ENCODE measurements at places on chromosomes 1 and 21.

- no peak for DNase-seq
Measured at GRCh38 chr1:51549016-51549619, 30.1 kb upstream of the EPS15 start.

GRCh38 chr21:43034101-43034500 lies 41.5 kb downstream of the CBS start:
- no peak for DNase-seq

- no peak for DNase-seq
Measured at GRCh38 chr1:25912076-25912831, 6.0 kb upstream of the STMN1 start.

- DNase-seq = no peak
Measured at GRCh38 chr1:31238986-31239613, 587 bp downstream of the NKAIN1 start.

- no peak for DNase-seq
Measured at GRCh38 chr1:242847390-242847993, 323.0 kb upstream of the PLD5 start.

DNA sequence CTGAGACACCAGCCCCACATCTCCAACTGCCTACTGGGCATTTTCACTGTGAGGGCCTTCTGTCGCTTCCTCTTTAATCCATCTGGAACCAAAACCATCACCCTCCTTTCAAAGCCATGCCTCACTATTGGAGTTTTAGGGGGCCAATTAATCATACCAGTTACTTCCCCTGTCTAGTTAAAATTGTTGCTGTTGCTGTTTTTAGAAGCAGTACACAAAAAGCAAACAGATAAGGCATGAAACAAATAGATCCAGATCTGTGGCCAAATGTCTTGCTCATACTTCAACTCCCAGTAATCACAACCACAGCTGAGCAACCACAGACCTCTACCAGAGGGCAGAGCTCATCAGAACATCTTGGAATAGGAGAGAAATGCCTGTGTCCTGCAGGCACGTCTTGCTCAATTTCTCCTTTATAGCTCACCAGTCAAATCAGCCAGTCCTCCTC lies 133.8 kb upstream of the C1orf105 start:
- DNase-seq = no peak

DNA sequence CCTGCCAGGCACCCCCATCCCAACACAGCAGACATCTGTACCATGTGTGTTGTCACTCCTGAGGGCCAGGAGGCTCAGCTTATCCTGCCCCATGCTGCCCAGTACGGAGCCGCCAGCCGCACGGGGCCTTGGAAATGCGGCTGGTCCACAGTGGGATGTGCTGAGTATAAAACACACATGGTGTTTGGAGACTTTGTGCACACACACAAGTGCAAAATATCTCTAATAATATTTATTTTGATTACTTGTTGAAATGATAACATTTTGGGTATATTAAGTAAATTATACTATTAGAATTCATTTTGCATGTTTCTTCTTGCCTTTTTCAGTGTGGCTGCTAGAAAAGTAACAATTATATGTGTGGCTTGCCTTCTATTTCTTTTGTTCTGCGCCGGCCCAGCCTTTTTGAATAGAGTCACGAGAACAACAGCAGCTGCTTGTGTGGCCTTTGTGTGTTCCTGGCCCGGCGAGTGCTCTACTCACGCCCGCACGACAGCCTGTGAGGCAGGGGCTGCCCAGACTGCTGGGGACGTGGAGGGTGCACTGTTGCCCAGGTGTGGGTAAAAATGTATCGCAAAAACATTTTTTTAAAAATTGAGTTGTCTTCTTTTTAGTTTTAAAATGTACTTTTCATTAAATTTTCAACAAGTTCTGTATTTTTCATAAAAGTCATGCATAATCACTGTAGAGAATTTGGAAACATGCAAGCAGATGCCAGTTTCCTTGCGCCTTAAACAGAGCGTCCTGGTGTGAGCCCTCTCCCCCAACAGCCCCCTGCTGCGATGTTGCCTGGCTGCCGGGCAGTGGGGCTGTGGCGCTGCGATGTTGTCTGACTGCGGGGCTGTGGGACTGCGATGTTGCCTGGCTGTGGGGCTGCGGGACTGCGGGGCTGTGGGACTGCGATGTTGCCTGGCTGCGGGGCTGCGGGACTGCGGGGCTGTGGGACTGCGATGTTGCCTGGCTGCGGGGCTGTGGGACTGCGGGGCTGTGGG lies 35.5 kb downstream of the COQ8A start:
- no peak for DNase-seq

DNA sequence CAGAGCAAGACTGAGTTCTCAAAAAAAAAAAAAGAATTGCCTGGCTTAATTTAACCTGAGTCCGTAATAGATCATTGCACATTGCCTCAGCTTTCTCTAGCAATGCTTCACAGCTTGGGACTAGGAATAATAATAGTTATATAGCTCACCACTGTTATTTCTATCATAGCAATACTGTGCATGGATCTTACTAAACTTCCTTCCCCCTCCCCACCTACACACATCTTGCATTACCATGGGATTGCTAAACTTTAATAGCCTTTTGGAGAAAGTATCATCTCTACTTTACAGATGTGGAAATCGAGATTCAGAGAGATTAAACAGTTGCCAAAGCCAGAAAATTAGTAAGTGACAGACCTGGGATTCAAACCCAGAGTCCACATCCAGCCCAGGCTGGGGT lies 99.4 kb downstream of the ATP5PO start:
- no peak for DNase-seq

- DNase-seq = no peak
Measured at GRCh38 chr21:14382486-14382834, 486 bp downstream of the HSPA13 start.

- no peak for DNase-seq
Measured at GRCh38 chr1:60898987-60899386, 183.4 kb upstream of the NFIA start.

- no peak for DNase-seq
Measured at GRCh38 chr21:41399246-41399800, 26.7 kb upstream of the MX1 start.

DNA sequence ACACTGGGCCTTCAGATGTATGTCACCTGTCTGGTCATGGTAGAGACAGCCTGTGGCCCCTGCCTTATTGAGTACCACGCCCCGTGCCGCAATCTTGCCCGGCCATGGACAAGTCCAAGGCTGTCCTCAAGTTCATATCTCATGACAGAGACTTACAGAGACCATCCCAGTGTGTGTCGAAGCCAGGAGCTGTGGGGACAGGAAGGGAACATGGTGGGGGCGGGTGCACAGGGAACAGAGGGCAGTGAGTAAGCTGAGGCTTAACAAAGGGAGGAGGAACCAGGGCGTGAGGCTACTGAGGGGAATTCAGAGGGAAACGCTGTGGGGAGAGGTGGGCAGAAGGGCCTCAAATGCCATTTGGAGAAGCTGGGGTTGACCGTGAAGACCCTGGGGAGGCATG lies 75.8 kb downstream of the ALPL start:
- no peak for DNase-seq

DNA sequence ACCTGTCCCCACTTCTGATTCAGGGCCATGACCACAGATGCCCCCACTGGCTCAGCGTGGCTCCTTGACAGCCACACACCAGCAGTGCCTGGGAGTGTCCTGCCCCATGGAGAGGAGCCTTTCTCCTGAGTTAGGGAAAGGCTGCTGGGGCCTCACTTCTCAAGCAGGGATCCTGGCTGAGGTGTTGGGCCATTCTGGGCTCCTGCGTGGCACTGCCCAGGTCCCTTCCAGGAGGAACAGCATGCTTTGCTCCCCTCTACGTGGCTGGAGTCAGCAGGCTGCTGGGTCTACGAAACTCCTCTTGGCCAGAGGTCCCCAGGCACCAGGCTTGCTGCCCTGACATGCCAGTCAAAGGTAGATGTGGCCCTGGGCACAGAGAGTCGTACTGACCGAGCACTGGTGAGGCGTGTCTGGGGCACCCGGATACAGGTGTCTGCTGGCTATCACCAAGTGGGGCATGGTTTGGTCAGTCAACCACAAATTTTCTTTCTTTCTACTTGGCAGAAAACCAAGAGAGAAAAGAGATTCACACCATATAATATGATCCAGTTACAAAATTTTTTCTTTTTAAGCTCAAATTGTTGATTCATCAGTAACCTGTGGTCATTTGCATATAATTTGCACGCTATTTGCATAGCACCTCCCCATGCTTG lies 4.1 kb downstream of the ADORA1 start:
- DNase-seq = no peak

GRCh38 chr1:155002464-155003226 lies at the start of gene ZBTB7B:
Gene ZBTB7B (plus strand): TSS chr1:155002802. CDS start chr1:155014661, 11,859 bp downstream.
- no peak for DNase-seq

GRCh38 chr1:39700348-39700747 lies 9.1 kb upstream of the HPCAL4 start:
- no peak for DNase-seq

DNA sequence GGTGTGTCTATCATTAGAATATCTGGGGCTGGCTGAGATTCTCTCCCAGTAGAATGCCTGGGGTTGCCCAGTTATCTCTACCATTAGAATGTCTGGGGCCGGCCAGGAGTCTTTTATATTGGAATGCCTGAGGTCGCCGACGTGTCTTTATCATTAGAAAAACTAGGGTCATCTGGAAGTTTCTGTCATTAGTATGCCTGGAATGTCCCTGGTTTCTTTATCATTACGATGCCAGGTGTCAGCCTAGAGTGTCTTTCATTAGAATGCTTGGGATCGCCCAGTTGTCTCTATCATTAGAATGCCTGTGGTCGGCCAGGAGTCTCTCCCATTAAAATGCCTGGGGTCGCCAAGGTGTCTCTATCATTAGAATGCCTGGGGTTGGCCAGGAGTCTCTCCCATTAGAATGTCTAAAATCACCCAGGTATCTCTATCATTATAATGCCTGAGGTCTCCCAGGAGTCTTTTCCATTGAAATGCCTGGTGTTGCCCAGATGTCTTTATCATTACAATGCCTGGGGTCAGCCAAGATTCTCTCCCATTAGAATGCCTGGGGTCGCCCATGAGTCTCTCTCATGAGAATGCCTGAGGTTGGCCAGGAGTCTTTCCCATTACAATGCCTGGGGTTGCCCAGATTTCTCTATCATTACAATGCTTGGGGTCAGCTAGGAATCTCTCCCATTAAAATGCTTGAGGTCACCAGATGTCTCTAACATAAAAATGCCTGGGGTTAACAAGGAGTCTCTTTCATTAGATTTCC lies 53.2 kb downstream of the RNF187 start:
- DNase-seq = no peak

GRCh38 chr1:218165701-218166114 lies 119.4 kb upstream of the RRP15 start:
- DNase-seq = no peak

- DNase-seq = no peak
Measured at GRCh38 chr1:164562061-164562460, 3.1 kb downstream of the PBX1 start.

DNA sequence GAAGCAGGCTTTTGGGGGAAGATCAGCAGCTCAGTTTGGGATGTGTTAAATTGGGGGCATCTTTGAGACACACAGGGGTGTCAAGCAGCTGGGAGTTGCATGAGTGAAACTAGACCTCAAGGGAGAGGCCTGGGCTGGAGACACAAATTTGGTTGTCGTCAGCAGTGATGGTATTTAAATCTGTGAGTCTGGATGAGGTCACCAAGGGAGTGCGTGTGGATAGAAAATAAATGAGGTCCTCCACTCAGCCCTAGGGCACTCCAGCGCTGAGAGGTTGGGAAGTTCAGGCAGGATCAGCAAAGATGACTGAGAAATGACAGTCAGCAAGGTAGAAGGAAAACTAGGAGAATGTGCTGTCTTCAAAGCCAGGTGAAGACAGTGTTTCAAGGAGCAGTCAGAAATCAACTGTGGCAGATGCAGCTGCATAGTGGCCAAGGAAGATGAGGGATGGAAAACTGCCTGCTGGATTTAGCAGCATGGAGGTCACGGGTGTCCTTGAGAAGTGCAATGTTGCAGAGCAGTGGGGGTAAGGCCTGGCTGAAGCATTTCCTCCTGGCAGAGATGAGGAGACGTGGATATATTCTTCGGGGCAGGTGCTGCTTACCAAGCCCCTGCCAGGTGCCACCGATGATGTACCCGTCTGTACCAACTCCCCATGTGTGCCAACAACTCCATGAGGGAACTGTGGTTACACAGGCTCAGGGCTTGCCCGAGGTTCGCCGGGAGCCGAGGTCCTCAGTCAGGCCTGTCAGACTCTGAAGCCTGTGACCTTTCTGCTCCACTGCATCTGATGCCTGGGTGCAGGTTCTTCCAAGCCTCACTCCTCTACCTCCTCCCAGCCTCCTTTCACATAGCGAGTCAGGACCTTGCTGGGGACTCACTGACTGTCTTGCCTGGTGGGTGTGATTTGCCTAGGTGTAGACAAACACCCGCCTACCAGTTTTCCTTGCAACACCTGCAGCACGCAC lies 11.3 kb downstream of the MAP7D1 start:
- DNase-seq = no peak

GRCh38 chr1:54132495-54132894 lies 20.3 kb downstream of the CDCP2 start:
- DNase-seq = no peak

DNA sequence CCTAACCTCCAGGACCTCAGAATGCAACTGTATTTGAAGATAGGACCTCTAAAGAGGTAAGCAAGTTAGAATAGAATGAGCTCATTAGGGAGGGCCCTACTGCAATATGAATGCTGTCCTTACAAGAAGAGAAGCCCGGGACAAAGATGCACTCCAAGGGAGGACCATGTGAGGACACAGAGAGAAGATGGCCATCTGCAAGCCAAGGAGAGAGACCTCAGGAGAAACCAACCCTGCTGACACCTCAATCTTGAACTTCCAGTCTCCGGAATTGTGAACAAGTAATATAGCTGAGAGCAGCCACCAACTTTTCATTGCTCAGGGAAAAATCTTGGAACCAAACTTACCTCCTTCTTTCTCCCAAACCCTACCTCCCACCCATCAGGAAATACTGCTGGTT lies 15.0 kb upstream of the GALNT2 start:
- no peak for DNase-seq

DNA sequence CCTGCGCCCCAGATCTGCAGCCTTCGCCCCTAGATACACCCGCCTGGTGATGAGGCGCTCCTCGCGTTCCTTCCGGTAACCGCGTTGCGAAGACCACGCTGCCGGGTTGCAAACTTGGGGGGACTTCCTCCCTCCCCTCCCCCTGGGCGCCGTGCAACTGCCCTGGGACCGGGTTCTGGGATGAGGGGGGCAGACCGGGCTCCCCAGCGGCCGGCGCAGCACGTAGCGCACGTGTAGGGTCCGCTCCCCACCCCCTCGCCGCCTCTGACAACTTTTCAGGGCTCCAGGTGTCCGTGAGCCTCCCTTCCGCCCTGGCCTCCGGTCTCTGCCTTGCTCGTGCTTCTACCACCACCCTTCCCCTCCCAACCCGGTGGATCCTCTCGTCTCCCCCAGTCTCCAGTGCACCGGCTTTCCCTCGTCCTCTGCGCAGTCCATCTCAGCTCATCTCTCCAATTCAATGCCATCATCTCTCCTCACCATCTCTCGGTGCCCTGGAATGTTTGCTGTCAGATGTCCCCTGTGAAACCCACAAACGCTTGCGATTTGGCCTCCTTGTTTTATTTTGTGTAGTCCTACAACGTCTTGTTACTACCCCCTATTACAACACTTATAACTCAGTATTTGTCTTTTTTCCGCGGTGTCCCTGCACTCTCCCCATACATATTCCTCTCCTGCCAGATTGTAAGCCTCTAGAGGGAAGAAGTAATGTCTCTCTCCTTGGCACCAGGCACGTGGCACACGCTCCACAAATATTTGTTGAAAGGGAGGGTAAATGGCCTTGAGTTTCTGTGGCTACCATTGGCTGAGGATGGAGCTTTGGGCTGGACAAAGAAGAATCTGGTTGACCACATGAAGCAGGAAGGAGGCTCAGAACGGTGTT lies 782 bp downstream of the PCAT6 start:
- no peak for DNase-seq

All from stimulated activated CD4-positive, alpha-beta T cell treated with anti-CD3 and anti-CD28 coated beads, Interleukin-15, amount 100 ng/mL, for 1 hour (primary cell).